Tibial nerve (tissue), 4 donors: ENCODE measurements at places on chromosomes 16 and 17.

GRCh38 chr17:214881-215331, 33.5 kb upstream of the DOC2B start:
- no peak overlapping the region for H3K4me3 ChIP-seq
- H3K4me1 ChIP-seq = no peaks in the 10 kb centered on the region
- H3K27ac ChIP-seq = no peak overlapping the region

DNA sequence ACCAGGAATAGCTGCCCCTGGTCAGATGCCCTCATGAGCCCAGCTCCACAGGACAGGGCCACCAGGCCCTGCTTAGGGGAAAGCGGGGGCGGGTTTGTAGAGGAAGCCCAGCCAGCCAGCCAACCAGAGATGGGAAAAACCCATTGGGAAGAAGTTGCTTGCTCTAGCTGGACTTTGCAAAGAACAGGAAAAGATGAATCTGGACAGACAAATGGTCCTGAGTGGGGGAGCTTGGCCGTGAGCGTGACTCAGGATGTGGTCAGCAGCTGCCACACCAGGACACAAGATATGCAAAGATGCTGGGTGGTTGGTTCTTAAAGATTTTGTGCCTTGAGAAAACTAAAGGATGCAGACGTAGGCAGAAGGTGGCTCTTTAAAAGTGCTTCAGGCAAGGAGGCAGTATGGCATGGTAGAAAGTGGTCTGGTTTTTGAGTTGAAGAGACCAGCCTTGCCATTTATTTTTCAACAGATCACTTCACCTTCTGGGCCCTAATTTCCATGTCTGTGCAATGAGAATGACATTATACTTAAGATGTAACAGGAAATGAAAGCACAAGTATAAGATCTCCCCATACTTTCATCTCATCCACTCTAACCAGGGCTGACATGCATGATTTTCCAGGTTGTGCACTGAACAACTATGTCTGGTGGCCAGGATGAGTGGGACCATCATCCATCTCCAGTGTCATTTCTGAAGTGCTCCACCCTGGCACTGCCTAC, 27.8 kb upstream of the HEATR6 start:
- no peak overlapping the region for H3K27ac ChIP-seq
- DNase-seq = no peak
- no peaks in the 10 kb centered on the region for H3K27me3 ChIP-seq
- no peak overlapping the region for H3K4me3 ChIP-seq

GRCh38 chr17:50421308-50422051, 4.5 kb upstream of the ACSF2 start:
- H3K36me3 ChIP-seq = no peaks in the 10 kb centered on the region
- H3K4me1 ChIP-seq = peaks cover 24% of the 10 kb centered on the region
- H3K27me3 ChIP-seq = no peaks in the 10 kb centered on the region
- no peak overlapping the region for H3K27ac ChIP-seq

DNA sequence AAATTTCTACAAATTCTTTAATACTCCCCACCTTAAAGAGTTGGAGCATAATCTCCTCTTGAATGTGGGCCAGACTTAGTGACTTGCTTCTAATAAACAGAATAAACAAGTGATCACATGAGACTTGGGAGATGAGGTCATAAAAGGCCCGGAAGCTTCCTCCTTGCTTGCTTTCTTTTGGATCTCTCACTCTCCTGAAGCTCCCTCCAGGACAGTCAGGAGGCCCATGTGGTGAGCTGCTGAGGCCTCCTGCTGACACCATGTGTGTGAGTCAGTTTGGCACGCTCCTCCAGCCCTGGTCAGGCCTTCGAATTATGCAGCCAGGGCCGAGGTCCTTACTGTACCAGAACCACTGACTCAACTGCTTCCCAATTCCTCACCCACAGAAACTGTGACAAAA, 53.2 kb downstream of the NDEL1 start:
- peaks cover 6% of the 10 kb centered on the region for H3K4me1 ChIP-seq
- H3K27me3 ChIP-seq = no peaks in the 10 kb centered on the region
- no peak for DNase-seq
- H3K27ac ChIP-seq = no peak overlapping the region
- no peak overlapping the region for H3K4me3 ChIP-seq

- H3K27me3 ChIP-seq = no peaks in the 10 kb centered on the region
- H3K4me1 ChIP-seq = no peaks in the 10 kb centered on the region
- no peak overlapping the region for H3K27ac ChIP-seq
- no peak overlapping the region for H3K4me3 ChIP-seq
These were observed 91.3 kb downstream of the ENGASE start for GRCh38 chr17:79165756-79166473.

GRCh38 chr17:32327911-32328310, 14.1 kb downstream of the C17orf75 start:
- H3K4me1 ChIP-seq = peaks cover 10% of the 10 kb centered on the region
- no peaks in the 10 kb centered on the region for H3K36me3 ChIP-seq
- no peak overlapping the region for H3K4me3 ChIP-seq
- no peak for DNase-seq
- no peak overlapping the region for H3K27ac ChIP-seq

DNA sequence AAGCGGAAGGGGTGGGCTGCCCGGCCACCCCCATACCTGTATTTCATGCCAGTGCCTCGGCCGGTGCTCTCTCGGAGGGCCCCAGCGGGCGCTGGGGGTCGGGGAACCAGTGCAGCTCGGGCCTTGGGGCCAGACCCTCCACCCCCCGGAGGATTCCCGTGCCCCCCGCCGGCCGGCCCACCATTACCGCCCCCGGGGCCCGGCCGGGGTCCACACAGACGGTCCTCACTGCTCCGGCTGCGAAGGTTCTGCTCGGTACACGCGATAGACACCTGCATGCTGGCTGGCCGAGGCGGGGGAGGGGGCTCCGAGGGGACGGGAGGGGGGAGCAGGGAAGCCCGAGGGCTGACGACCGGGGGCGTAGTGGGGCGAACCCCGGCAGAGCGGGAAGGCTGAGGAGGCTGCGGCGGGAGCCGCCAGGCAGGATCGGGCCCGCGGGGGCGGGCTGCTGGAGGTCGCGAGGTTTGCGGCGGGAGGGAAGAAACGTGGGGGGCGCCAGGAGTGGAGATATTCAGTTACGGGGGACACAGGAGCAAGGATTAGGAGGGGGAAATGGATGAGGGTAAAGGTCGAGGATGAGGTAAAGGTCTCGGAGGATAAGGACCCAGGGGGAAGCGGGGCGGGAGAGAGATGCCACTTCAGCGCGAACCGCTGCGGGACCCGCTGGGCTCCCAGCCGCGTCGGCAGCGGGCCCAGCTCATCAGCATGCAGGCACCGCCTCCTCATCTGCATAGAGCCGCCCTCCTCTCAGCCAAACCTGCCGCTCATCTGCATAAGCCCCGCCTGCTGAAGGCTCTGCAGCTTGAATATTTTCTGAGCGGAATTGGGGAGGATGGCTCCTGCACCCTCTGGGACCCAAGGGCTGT, at the start of gene KCNAB3:
TSS of gene KCNAB3 (minus strand) at position 699 of the 866 bp plus-strand sequence. CDS start at position 278, 421 bp downstream.
- no peak within 1 kb of the TSS for H3K4me3 ChIP-seq
- DNase-seq = no peak
- H3K36me3 ChIP-seq = no peaks in the 10 kb centered on the region
- peaks cover 15% of the 10 kb centered on the region for H3K4me1 ChIP-seq
- no peaks in the 10 kb centered on the region for H3K27me3 ChIP-seq

DNA sequence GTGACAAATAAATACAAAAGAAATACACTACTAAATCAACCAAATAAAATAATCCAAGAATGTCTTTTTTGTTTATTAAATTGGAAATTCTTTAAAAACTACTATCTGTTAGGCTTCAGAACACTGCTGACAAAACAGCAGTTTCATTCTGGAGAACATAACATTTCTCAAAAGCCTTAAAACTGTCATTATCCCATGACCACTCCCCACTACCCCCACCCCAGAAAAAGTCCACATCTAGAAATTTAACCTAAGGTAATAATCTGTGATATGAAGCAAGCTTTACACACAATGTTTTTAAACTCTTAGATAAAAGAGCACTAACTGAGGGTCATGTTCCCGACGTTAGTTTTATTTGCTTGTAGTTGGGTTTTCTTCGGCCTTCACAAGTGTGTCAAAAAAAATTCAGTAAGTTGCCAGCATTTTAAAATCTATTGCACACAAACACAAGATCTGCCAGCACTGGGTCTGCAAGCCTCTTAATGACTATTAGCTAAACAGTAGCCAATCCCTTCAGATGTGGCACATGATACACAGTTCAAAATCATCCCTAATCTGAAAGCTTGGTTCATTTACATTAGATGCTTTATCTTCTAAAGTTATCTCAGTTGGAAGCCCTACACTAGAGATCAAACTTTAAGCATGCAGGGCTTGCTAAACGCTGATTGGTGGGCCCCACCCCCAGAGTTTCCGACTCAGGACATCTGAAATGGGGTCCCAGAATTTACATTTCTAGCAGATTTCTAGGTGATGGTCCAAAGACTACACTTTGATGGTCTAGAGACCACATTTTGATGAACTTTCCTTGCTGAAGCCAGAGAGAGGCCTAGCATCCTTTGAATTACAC, 75.2 kb downstream of the KANSL1 start:
- H3K27me3 ChIP-seq = no peaks in the 10 kb centered on the region
- no peak overlapping the region for H3K27ac ChIP-seq
- H3K36me3 ChIP-seq = no peaks in the 10 kb centered on the region
- H3K4me3 ChIP-seq = no peak overlapping the region
- peaks cover 87% of the 10 kb centered on the region for H3K4me1 ChIP-seq
- no peak for DNase-seq

- no peak for DNase-seq
- H3K27ac ChIP-seq = no peak overlapping the region
- H3K4me3 ChIP-seq = no peak overlapping the region
These were observed 84.8 kb upstream of the GNAO1 start for GRCh38 chr16:56106527-56106926.
